GM23248 (cell line): ENCODE measurements at places on chromosomes 11 and 22.
A peak's percentile ranks its signal among the peaks of the same experiment; 100 is the strongest.

DNA sequence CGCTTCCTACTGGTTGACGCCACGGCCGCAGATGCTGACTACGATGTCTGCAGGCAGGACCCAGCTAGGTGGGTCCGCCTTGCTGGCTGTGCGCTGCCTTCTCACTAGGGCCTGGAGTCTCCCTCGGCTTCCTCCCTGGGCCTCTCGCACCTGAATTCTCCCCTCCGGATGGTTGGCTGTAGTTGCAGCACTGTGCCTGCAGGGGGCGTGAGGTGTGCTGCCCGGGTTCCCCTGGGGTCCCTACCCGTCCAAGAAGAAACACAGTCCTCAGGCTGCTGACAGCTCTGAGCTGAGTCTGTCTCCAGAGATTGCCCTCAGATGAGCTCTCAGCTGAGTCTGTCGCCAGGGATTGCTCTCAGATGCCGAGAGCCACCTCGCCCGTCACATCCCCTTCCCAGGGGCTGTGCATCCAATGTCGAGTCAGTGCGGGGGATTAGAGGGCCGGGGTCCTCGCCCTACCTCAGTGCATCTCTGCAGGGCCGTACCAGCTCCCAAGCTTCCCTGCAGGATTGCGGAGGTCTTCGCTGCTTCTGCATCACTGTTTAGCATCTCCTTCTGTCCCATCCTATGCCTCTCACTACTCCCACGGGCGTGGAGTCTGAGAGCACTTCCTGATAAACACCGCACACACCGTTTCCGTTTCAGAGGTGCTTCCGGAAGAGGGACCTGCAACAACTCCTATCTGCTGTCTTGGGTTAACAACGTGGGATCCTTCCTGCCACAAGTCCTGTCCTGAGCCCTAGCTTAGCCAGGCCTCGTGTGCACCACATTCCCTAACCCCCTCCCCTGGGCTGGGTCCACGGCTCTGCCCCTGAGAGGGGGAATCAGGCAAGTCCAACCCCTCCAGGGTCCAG, 196.9 kb downstream of the CSNK2A3 start:
- DNase-seq = no peak

GRCh38 chr11:84292006-84292405, 1005.8 kb upstream of the CCDC90B start:
- peak; percentile 48 for DNase-seq

- DNase-seq = no peak
Observed at GRCh38 chr22:44463151-44463550, 34.9 kb downstream of the RTL6 start.

DNA sequence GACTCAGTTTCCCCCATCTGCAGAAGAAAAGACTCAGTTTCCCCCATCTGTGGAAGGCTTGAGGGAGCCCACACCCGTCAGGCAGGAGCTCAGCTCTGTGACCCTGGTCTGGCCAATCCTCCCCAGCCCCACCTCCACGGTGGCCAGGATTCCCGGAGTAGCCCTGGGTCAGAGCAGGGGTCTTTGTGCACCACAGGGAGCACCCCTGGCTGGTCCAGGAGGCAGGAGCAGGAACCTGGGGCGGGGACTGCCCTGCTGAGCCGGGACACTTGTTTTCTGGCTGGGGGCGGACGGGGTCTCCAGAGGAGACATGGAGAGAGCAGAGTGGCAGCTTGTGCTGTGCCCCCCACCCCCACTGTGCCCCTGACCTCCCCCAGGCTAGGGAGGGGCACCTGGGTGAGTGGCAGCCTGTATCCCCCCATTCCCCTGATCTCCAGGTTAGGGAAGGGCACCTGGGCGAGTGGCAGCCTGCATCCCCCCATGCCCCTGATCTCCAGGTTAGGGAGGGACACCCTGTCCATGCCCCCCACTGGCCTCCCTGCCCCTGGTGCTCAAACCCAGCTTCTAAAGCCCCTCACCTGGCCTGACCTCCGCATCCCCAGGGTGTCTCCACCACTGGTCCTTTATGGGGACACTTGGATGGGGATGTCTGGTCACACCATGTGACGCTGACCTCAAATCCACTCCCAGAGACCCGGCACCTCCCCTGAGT, 18.8 kb downstream of the IL17REL start:
- no peak for DNase-seq

DNA sequence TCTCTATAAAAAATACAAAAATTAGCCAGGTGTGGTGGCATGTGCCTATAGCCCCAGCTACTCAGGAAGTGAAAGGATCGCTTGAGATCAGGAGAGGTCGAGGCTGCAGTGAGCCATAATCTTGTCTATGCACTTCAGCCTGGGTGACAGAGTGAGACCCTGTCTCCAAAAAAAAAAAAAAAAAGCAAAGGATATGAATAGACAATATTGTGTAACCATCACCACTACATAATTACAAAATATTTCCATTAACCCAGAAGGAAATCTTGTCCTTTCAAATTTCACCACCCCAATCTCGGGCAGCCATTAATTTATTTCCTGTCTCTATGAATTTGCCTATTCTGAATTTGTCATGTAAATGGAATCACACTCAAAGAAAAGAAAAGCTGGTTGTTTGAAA, 21.2 kb downstream of the RSF1 start:
- peak; percentile 56 for DNase-seq

GRCh38 chr11:43573233-43573632, 107.3 kb upstream of the HSD17B12 start:
- DNase-seq = peak; percentile 64

- no peak for DNase-seq
Observed at GRCh38 chr11:67435031-67435726, 2.3 kb downstream of the PTPRCAP start.

DNA sequence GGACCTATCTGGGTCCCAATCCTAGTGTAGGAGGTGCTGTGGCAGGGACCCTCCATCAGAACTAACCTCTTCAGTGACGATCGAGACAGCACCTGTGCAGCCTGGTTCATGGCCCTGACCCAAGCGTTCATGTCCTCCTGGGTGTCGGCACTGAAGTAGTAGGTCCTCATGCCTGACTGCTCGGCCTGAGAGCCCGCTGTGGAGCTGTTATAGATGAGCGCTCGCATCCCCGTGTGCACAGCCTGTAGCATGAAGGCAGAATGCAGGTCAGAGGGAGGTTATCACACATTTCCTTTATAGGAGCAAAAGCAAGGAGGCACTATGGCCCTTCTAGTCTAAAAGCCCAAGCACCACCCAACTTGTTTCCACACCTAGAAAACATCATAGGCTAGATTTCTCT, 103.0 kb downstream of the C11orf58 start:
- DNase-seq = no peak

DNA sequence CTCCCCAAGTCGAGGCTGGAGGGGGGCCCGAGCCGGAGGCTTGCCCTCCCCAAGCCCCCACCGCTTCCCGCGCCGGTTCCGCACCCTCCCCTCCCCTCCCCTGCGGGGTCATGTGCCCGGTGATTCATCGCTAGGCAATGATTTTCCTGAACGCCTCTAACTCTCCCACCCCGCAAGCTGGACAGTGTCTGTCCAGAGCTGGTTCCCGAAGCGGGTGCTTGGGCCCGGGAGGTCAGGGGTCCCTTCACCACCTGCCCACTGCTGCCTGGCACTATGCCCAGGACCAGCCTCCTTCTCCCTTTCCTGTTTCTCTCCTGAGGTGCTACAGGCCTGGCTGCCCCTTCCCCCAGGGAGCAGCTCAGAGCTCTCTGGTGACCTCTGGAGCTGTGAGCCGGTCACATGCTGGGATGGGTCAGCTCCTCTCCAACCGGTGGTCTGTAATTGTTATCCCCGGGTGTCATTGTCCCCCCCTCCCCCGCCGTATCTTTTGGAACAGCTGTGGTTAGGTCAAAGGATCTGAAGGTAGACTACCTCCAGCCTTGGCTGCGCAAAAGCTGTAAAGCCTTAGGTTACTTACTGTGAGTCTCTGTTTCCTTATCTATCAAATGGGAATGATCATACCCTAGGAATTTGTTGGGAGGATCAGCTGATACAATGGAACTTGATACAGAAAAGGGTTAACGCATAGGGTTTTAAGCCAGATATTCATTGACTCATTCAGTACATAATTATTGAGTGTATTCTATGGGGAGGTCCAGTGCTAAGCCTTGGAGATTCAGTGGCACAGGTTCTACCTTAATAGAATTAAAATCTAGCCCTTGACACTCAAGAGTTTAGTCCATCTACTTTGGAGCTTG, 753 bp downstream of the STX3 start:
- DNase-seq = peak; percentile 86

- DNase-seq = peak; percentile 95
Observed at GRCh38 chr11:102010776-102011494, 36.3 kb upstream of the CFAP300 start.

GRCh38 chr11:21489416-21490115, 703.3 kb upstream of the ANO5 start:
- no peak for DNase-seq

GRCh38 chr11:132064987-132065620, 694.7 kb downstream of the NTM start:
- DNase-seq = peak; percentile 97

DNA sequence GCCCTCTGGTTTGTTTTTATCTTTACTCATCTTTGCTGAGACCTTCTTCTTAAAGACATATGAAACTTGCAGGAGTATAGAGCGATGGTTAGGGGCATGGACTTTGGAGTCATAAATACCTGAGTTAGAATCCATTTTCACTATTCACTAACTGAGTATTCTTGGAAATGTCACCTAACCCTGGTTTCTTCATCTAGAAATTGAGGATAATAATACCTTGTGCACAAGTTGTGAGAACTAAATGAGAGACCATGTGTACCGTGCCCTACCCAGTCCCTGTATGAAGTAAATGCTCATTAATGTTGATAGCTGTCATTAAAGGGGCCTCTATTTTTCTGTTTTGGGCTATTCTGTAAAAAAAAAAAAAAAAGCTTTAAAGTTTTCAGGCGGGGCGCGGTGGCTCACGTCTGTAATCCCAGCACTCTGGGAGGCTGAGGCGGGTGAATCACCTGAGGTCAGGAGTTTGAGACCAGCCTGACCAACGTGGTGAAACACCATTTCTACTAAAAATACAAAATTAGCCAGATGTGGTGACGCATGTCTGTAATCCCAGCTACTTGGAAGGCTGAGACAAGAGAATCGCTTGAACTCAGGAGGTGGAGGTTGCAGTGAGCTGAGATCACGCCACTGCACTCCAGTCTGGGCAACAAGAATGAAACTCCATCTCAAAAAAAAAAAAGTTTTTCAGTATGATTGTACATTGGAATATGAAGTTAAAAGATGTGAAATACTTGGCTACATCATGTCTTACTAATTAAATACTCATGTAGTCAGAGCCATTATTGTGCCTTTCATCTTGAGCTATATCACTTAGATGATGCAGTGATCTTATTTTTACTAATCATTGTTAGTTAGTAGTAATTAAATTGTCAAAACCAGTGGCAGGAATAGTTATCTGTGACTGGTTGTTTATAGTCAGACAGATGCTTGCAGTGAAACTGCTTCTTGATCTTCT, 95.0 kb downstream of the AMOTL1 start:
- DNase-seq = peak; percentile 82

GRCh38 chr11:81829976-81830375, 903.7 kb downstream of the FAM181B start:
- DNase-seq = peak; percentile 4

DNA sequence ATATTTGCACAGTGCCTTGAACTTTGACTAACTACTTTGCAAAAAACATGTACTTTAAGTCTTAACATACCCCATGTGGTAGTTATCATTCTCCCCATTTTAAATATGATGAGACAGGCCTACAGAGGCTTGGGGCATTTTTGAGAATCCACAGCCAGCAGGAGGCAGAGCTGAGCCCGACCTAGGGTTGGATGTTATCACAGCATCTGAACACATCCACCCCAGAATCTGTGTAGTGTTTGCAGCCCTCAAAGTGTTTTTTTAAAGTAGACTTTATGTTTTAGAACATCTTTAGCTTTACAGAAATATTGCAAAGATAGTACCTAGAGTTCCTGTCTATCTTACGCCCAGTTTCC, 17.6 kb downstream of the OTOG start:
- DNase-seq = no peak

DNA sequence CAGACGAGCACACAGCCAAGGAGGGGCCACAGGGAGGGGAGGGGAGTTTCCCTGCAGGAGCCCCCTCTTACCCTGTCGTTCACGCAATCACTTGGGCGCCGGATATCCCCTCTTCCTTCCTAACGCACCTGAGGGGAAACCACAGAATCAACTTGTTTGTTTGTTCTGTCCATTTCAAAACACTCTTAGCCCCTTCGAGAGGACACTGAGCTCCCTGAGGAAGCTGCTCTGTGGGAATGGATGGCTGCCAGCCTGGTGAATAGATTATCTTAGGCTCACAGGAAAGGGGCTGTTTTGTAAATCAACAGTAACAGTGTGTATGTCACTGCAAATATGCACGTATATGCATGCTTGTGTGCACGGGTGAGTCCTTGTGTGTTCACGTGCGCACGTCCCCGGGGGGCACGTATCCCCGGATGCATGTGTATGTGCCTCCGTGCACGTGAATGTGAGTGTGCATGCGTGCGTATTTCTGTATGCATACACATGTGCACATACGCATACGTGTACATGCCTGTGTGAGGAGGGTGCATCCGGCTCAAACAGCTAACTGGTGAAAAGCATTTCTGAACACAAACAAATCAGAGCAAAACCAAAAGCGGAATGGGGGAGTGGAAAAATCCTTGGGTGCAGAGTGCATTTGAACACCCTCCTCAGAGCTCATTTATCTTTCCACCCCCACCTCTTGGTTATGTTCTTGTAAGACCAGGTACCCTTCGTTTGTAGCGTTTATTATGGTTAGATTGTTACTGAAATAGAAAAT, 7.2 kb downstream of the ARSA start:
- peak; percentile 52 for DNase-seq

DNA sequence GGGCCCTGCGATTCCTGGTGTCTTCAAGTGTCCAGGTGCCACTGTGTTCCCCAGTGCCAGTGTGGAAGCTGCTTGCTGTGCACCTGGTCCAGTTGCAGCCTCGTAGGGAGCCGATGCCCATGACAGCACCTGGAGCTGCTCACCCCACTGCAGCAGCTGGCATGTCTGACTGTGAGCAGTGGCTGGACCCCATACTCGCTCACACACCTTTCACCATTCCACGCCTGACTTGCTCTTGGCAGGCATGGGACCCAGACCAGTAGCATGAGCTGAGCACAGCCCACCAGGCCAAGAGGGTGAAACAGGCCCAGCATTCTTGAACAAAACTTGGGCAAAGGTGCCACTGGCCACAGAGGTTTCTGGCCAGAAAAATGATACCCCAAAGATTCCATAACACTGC, 124.5 kb upstream of the THY1 start:
- DNase-seq = no peak

- DNase-seq = no peak
Observed at GRCh38 chr11:6203327-6203726, 2.0 kb upstream of the C11orf42 start.
